ENCODE measurements at places on chromosomes 3 and 15.

GRCh38 chr3:87867001-87867400, 191.8 kb downstream of the CGGBP1 start:
- no peak for DNase-seq

GRCh38 chr3:114994554-114995341, 152.3 kb downstream of the ZBTB20 start:
- DNase-seq: no peak

DNA sequence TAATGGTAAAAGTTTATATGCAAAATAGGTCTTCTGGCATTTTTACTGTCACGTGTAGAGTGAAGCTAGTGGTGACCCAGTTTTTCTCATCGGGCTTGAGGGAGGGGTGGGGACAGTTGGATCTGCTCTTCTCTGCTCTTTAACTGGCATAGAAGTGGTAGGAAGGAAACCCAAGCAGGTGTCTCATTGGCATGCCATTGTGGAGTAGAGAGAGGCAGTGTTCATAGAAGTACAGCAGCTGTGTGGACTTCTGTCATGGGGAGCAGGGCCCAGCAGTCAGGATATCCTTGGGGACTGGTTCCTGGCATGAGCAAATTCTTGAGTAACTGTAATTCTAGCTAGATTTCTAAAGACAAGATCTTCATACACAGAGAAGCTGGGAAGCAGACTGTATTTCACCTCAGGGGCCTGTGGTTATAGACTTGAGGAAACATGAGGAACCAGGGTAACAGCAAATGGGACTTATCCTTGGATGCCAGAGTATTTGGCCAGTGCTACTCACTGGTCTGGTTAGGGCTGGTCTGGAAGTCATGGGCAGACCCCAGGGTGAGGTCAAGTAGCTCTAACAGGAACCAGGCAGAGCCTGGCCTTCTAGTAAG, 42.9 kb downstream of the CDIN1 start:
- DNase-seq: no peak

GRCh38 chr15:90581771-90582352, 52.1 kb downstream of the CRTC3 start:
- no peak for DNase-seq

GRCh38 chr3:133998691-133999241, 31.0 kb downstream of the SLCO2A1 start:
- no peak for DNase-seq

- no peak for DNase-seq
These were observed 263.9 kb upstream of the IGF1R start for GRCh38 chr15:98384328-98385029.

DNA sequence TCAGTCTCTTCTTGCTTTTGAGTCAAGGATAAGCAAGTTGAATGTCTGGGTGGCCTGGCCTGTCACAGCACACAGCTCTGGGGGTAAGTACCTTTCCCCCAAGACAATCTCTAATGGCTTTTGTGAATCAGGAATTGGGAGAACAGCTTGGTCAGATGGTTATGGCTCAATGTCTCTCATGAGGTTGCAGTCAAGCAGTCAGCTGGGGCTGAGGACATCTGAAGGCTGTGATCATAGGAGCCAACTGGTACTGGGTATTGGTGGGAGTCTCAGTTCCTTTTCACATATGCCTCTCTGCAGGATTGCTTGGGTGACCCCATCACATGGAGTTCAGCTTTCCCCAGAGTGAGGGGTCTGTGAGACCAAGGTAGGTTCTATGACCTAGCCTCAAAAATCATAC, 33.0 kb upstream of the TMEM158 start:
- no peak for DNase-seq

DNA sequence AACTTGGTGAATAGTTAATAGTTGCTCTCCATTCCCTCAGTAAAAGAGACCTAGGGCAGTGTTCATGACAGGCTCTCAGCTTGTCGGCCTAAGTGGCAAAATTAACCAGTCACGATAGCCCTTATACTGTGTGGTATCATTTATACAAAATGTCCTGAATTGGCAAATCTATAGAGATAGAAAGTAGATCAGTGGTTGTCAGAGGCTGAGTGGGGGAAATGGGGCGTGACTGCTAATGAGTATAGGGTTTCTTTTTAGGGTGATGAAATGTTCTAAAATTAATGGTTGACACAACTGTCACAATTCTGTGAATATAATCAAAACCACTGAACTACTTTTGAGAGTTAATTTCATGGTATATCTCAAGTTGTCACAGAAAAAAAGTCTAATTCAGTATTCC, 20.9 kb downstream of the ARIH1 start:
- no peak for DNase-seq

DNA sequence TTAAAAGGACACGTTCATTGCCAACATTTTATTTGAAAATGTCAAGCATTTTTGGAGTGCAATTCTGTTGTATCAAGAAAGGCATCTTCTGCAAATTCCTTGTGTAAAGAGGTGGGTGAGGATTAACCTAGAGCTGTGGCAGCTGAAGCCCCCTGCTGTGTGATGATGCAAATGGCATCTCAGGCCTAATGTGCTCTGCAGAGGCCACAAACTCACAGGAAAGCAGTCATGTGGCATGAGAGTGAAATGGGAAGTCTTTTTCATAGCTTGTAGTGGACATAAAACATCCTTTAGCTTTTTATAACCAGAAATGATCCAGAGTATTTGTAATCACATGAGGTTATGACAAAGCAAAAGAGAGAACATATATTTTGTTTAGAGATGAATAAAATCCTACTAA, 6.4 kb downstream of the CADM2 start:
- DNase-seq: no peak

DNA sequence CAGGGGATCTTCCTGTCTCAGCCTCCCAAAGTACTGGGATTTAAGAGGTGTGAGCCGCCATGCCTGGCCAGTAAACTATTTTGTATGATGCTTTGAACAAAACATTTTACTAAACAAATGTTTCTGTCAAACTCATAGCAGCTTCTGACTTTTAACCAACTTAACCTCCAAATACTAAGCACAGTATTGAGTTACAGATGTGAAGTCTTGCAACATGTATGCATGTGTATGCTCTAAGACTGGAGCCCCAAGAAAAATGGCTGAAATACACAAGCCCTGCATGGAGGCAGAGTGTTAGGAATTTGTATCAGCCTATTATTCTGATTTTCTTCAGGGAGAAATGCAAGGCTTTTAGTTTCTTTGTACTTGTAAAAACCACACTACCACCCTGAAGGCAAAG, 137.1 kb downstream of the CBLB start:
- DNase-seq: no peak

Measured in stimulated activated CD8-positive, alpha-beta memory T cell treated with anti-CD3 and anti-CD28 coated beads, Interleukin-15, amount 100 ng/mL, for 1 hour (primary cell).